ENCODE measurements at places on chromosomes 11 and 22.

DNA sequence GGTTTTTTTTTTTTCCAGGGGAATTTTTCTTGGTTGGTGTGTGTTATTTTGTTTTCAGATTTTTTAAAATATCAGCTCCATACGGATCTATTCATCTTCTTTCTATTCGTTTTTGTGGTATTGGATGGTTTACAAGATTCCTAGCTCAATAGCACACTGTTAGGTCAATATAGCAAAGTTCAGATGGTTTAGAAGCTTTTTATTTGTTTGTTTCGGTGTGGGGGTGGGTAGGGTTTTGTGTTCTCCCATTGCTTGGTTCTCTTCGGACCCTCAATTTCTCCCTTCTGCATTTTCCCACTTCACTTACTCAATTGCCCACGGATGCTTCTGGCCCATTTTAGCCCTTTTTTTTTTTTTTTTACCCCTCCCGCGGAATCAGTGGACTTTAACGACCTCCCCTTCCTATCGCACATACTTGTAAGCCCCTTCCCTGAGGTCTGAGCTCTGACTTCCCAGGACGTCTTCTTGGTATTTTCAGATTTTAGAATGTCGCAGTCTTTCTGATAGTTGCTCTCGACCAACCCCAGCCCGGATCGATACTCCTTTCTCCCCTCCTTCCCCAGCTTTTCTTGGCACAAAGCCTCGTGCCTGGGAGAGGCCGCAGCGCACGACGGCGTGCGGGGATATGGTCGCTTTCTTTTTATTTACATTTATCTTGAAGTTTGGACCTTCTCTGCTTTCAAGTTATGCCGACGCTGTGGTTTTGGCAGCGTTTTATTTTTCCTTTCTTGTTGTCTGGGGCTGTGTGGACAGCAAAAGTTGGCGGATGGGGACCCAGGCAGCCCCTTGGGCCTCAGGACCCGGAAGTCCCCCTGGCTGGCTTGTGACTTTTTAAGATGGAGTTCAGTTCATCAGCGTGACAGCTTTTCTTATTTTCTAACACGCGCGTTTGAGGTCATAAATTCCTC lies 4.4 kb upstream of the SPDYC start:
- no peak for DNase-seq

- no peak for DNase-seq
Measured at GRCh38 chr11:75560644-75561043, 1.4 kb upstream of the SERPINH1 start.

- no peak for DNase-seq
Measured at GRCh38 chr11:78514922-78515502, 59.7 kb downstream of the NARS2 start.

GRCh38 chr22:26894766-26895485 lies 237.5 kb downstream of the MIAT start:
- DNase-seq = peak; percentile 6

- no peak for DNase-seq
Measured at GRCh38 chr11:134413826-134414731, 2.0 kb upstream of the B3GAT1 start.
